ENCODE measurements at places on chromosomes 7 and 10.

GRCh38 chr7:39567294-39567693 is 1.1 kb downstream of the YAE1 start:
- H3K4me3 ChIP-seq: peak overlapping the region; percentile 95
- peaks cover 21% of the 10 kb centered on the region for H3K4me1 ChIP-seq
- DNase-seq: no peak
- H3K27me3 ChIP-seq: no peaks in the 10 kb centered on the region

DNA sequence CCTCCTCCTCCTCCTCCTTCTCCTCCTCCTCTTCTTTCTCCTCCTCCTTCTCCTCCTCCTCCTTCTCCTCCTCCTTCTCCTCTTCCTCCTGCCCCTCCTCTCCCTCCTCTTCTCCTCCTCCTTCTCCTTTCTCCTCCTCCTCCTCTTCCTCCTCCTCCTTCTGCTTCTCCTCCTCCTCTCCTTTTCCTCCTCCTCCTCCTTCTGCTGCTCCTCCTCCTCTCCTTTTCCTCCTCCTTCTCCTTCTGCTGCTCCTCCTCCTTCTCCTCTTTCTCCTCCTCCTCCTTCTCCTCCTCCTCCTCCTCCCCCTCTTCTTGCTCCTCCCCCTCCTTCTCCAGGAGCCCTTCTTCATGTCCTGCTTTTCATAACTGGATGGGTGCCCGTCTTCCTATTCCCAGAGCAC is 12.2 kb downstream of the PLXNA4 start:
- H3K27me3 ChIP-seq: peaks cover 68% of the 10 kb centered on the region
- DNase-seq: no peak
- peaks cover 2% of the 10 kb centered on the region for H3K36me3 ChIP-seq
- H3K4me1 ChIP-seq: no peaks in the 10 kb centered on the region
- no peak overlapping the region for H3K27ac ChIP-seq

GRCh38 chr7:48154792-48155413 is 16.4 kb upstream of the ABCA13 start:
- no peak overlapping the region for H3K4me3 ChIP-seq
- DNase-seq: peak; percentile 67
- peaks cover 38% of the 10 kb centered on the region for H3K27me3 ChIP-seq

- no peaks in the 10 kb centered on the region for H3K36me3 ChIP-seq
- no peaks in the 10 kb centered on the region for H3K27me3 ChIP-seq
- no peak overlapping the region for H3K27ac ChIP-seq
- H3K4me3 ChIP-seq: no peak overlapping the region
- H3K4me1 ChIP-seq: no peaks in the 10 kb centered on the region
Observed at GRCh38 chr10:16341637-16342036, 95.2 kb upstream of the PTER start.

DNA sequence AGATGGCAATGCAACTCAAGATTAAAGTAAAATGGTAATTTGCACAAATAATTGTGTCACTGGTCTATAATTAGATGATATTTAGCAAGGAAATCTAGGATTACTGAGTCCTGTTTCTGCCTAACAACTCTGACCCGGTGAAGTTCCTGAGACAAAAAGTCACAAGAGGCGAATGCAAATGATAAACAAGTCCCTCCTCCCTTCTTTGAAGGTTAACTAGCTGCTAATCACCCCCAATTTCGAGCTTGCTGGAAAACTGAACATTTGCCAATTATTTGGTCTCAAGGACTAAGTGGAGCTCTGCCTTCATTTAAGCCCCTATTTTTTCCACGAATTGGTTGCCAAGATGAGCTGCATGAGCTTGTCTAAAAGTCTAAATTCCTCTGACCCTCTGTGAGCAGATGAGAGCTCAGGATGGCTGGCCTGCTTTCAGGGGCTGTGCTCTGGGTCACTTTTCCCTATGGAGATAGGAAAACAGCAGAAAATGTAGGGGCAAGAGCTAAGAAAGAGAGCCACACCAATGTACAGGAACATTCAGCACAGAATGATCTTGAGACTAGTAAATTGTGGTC is 127.3 kb downstream of the MBL2 start:
- H3K27ac ChIP-seq: no peak overlapping the region
- no peak for DNase-seq
- H3K4me1 ChIP-seq: no peaks in the 10 kb centered on the region
- H3K4me3 ChIP-seq: no peak overlapping the region

- no peak for DNase-seq
- H3K4me1 ChIP-seq: no peaks in the 10 kb centered on the region
- H3K27ac ChIP-seq: no peak overlapping the region
Observed at GRCh38 chr7:72298091-72298490, 114.0 kb downstream of the CALN1 start.

GRCh38 chr10:22491931-22492615 is 146.8 kb downstream of the SPAG6 start:
- H3K36me3 ChIP-seq: peaks cover 8% of the 10 kb centered on the region
- peaks cover 32% of the 10 kb centered on the region for H3K4me1 ChIP-seq
- H3K27me3 ChIP-seq: peaks cover 33% of the 10 kb centered on the region
- H3K27ac ChIP-seq: peak overlapping the region; percentile 53

GRCh38 chr10:62083412-62084267 is 182.1 kb downstream of the ARID5B start:
- peaks cover 72% of the 10 kb centered on the region for H3K4me1 ChIP-seq
- no peak for DNase-seq
- H3K27ac ChIP-seq: peak overlapping the region; percentile 91
- peaks cover 66% of the 10 kb centered on the region for H3K36me3 ChIP-seq

DNA sequence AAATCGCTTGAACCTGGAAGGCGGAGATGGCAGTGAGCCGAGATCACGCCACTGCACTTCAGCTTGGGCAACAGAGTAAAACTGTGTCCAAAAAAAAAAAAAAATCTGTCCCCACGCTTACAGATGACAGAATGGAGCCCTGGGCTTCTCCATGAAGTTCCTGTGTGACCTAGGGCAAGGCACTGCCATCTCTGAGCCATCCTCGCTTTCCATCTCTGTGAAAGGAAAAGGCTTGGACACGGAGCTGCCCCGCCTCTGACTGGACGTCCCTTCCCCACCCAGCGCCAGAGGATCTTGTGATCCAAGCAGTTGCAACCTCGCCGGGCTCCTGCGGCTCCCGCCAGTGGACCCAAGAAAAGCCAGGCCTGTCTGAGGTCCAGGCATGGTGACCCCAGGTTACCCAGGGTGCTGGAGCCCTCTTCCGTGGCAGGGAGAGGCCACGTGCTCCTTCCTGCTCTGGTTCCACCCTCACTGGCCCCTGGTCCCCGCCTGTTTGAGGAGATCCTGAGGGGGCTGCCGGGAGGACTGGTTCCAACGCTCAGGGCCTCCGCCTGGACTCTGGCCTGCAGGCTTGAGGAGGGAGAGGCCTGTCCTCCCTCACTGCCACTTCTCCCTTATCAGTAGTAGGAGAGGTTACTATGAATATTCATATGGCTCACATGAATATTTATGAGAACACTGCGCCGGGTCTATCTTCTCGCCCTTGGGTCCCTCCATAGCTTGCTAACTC is 25.6 kb upstream of the ELFN1 start:
- no peaks in the 10 kb centered on the region for H3K4me1 ChIP-seq
- no peak for DNase-seq
- H3K4me3 ChIP-seq: no peak overlapping the region
- H3K36me3 ChIP-seq: no peaks in the 10 kb centered on the region
- no peak overlapping the region for H3K27ac ChIP-seq

DNA sequence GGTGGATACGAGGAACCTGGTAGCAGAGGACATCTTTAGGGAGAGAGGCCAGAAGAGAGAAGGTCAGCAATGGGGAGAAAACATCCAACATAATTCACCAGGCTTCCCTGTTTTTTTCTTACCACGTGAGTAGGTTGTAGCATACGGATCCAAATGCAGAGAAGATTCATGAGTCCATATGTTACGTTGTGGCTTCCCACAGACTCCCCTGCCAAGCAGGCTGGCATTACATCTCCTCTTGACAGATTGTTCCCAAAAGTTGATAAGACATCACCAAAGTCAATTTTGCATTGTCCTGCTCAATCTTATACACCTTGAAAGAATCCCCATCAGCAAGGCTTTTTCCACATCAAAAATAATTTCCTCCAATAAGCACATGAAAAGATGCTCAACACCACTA is 39.7 kb downstream of the DRGX start:
- H3K4me1 ChIP-seq: peaks cover 6% of the 10 kb centered on the region
- H3K27me3 ChIP-seq: peaks cover 8% of the 10 kb centered on the region
- no peak overlapping the region for H3K27ac ChIP-seq
- H3K4me3 ChIP-seq: no peak overlapping the region
- H3K36me3 ChIP-seq: no peaks in the 10 kb centered on the region

DNA sequence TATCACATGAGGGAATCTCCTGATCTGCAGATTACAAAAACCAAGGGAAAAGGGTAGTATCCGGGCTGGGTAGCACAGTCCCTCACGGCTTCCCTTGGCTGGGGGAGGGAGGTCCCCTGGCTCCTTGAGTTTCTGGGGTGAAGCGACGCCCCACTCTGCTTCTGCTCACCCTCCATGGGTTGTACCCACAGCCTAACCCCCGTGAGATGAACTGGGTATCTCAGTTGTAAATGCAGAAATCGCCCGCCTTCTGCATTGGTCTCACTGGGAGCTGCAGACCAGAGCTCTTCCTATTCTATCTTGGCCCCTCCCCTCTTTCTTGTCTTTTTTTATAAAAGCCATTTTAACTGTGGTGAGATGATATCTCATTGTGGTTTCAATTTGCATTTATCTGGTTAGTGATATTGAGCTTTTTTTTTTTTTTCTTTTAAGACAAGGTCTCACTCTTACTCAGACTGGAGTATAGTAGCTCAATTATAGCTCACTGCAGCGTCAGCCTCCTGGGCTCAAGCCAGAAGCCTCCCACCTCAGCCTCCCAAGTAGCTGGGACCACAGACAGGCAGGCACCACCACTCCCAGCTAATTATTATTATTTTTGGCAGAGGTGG is 87.8 kb downstream of the ABCC2 start:
- peak overlapping the region; percentile 55 for H3K4me3 ChIP-seq
- DNase-seq: peak; percentile 66
- peaks cover 28% of the 10 kb centered on the region for H3K4me1 ChIP-seq
- H3K36me3 ChIP-seq: peaks cover 6% of the 10 kb centered on the region

DNA sequence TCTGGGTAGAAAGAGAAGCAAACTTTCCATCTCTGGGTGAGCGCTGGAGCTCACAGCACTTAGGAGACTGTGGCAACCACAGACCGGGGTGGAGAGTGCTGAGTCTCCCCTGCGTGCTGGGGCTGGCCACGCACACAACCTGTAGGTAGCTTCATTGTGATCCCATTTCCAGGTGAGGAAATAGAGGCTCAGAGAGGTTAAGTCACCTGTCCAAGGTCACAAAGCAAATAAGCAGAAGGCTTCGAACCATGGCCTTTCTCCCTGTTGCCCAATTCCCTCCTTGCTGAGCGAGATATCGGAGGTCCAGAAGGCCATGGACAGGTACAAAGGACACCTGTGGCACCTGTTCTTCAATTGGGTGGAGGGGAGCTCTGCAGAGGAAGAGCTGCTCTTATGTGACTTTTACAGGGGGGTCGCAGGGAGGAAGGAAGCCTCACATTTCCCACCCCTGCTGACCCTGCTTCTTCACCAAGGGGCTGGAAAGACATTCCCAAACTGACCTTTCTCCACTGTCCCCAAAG is 39.4 kb downstream of the ZCCHC24 start:
- DNase-seq: no peak
- no peak overlapping the region for H3K4me3 ChIP-seq
- H3K27me3 ChIP-seq: no peaks in the 10 kb centered on the region
- H3K4me1 ChIP-seq: no peaks in the 10 kb centered on the region
- H3K36me3 ChIP-seq: no peaks in the 10 kb centered on the region

GRCh38 chr7:54581511-54581910 is 39.3 kb downstream of the VSTM2A start:
- H3K27me3 ChIP-seq: no peaks in the 10 kb centered on the region
- H3K4me3 ChIP-seq: no peak overlapping the region

- no peak overlapping the region for H3K27ac ChIP-seq
- no peaks in the 10 kb centered on the region for H3K27me3 ChIP-seq
- no peak for DNase-seq
Observed at GRCh38 chr10:115844591-115844990, 428.4 kb downstream of the GFRA1 start.

Data from activated CD8-positive, alpha-beta memory T cell treated with anti-CD3 and anti-CD28 coated beads, Interleukin-2, amount 10 ng/mL, durations not matched to agents 7 days and 5 days (primary cell).